Activated T-cell treated with anti-CD3 and anti-CD28 coated beads, Interleukin-2, amount 50 U/mL, for 72 hours (primary cell): ENCODE measurements at places on chromosomes 12 and 14. TPM values are rescaled to one million over a fixed set of nuclear protein-coding genes. Genes with fewer than 3 reads are reported as not detected.

DNA sequence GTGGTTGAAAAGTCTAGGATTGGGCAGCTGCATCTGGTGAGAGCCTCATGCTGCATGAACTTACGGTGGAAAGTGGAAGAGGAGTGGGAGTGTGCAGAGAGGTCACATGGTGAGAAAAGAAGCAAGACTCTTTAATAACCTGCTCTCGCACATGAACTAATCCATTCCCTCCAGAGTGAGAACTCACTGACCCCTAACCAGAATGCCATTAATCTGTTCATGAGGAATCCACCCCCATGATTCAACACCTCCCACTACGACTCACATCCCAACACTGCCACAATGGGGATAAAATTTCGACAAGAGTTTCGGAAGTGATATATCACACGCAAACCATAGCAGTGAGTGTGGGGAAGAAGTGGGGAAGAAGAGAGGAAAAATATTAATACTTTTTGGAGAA is 377.4 kb downstream of the NAV3 start:
- no peaks in the 10 kb centered on the region for H3K4me1 ChIP-seq
- no peaks in the 10 kb centered on the region for H3K36me3 ChIP-seq
- no peak overlapping the region for H3K27ac ChIP-seq

DNA sequence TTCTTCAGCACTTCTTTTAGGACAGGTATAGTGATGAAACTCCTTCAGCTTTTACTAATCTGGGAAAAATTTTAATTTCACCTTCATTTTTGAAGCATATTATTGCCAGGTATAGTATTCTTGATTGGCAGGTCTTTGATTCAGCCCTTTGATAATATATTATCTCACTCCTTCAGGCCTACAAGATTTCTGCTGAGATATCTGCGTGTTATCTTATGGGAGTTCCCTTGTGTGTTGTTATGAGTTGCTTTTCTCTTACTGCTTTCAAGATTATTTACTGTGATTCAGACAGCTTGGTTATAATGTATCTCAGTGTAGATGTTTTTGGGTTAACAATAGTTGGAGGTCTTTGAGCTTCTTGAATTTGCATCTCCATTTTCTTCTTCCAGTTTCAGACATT is 87.4 kb downstream of the ATF7IP start:
- no peaks in the 10 kb centered on the region for H3K27me3 ChIP-seq
- H3K4me1 ChIP-seq: peaks cover 71% of the 10 kb centered on the region
- H3K4me3 ChIP-seq: peak overlapping the region; percentile 76
- peak overlapping the region; percentile 98 for H3K27ac ChIP-seq

- H3K4me3 ChIP-seq: no peak overlapping the region
- H3K4me1 ChIP-seq: no peaks in the 10 kb centered on the region
- H3K27me3 ChIP-seq: peaks cover 5% of the 10 kb centered on the region
Observed at GRCh38 chr14:51547260-51547659, 104.5 kb upstream of the FRMD6 start.

The KLRD1 gene
- 6.6 TPM for total RNA-seq

GRCh38 chr14:29788093-29788492 is 139.6 kb downstream of the PRKD1 start:
- H3K4me3 ChIP-seq: no peak overlapping the region
- no peaks in the 10 kb centered on the region for H3K4me1 ChIP-seq
- no peaks in the 10 kb centered on the region for H3K36me3 ChIP-seq
- H3K27me3 ChIP-seq: no peaks in the 10 kb centered on the region
- H3K27ac ChIP-seq: no peak overlapping the region
- no peak for DNase-seq

- H3K4me1 ChIP-seq: peaks cover 63% of the 10 kb centered on the region
- H3K27me3 ChIP-seq: no peaks in the 10 kb centered on the region
- H3K27ac ChIP-seq: no peak overlapping the region
Observed at GRCh38 chr12:1703771-1704722, 13.2 kb downstream of the ADIPOR2 start.

DNA sequence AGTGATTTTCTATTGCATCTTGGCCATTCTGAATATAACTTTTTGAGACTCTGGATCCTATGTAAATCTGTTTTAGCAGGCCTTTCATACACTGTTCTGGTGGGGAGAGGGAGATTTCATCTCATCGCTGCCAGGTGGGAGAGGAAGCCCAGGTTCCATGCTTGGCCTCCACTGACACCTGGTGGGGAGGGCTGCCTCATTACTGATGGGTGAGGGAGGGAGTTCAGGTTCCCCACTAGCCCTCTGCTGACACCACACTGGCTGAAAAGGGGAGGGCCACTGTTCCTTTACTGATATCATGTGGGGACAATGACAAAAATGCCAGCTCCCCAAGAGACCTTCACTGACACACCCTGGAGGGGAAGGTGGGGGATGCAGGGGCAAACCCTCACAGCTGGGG is 2.4 kb upstream of the GALNT8 start:
- H3K36me3 ChIP-seq: no peaks in the 10 kb centered on the region
- H3K27me3 ChIP-seq: peaks cover 36% of the 10 kb centered on the region
- no peaks in the 10 kb centered on the region for H3K4me1 ChIP-seq
